ENCODE measurements at places on chromosomes 2 and 18.

GRCh38 chr18:39454866-39455265, 1889.3 kb upstream of the CELF4 start:
- no peak for DNase-seq

DNA sequence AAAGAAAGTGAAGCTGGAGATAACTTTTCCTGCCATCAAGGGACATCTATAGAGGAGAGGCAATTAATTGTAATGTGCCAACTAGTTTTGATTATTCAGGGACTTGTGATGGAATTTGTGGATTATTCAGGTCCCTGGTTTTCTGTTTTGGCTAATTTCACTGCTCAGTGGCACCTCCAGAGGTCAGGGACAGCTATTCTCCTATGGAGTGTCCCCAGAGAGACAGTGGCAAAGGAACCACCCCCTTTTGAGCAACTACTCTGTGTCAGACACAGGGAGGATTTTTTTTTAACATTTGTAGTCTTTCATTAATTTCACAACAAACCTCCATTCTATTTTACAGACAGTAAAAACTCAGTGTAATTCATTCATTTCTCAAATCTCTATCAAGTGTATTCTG, 206.0 kb upstream of the SPRED2 start:
- no peak for DNase-seq

GRCh38 chr2:102130647-102130991, 11.9 kb upstream of the IL1R1 start:
- DNase-seq: no peak

DNA sequence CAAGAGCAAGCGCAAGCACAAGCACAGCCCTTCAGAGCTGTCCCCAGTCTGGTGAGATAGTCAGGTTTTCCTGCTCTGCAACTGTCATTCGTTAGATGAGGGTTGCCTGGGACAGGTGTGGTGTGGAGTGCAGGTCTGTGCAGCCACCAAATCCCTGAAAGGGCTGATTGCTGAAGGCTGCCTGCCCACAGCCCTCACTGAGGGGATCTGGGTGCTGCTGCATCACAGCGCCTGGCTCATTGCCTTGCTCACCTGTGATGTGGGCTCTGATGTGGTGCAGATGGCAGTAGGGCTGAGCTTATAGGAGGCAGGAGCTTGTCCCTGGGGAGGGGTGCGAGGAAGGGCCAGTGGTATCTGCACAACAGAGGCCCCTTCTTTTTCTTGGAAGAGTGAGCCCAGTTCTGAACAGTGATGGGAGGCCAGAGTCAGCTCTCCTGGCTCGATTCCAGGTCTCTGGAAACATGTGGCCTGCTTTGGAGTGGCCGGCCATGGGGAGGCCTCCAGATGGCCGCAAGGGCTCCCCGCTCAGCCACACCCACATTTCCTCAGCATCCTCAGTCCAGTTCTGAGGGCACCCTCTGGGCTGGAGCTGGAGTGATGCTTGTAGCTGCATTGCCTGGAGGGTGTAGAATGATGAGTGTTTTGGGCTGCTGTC, 11.4 kb downstream of the UBE2F start:
- DNase-seq: no peak

DNA sequence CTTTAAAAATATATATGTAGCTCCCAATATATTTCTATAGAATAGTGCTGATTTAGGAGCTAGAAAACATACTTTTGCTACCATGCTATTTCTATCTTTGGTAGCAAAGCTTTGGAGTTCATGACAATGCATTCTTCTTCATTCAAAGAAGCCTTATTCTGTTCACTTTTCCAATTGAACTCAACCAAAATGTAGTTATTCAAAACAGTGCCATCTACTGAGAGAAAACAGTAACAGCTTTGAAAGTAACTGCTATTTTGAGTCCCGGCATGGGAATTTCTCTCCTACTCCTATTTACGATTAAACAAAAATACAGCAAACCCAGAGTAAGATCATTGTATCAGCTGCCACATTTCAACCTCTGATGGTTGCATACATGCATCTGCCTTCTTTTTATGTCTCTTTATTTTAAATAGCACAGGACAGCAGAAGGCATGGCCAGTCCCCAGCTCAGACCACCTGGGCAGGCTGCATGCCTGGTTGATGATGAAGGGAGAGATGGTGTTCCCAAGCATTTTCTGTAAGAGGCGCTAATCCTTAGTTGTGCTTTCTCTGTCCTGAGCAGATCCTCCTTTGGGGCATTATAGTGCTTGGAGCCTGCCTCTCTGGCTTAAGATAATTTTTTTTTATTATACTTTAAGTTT, 69.7 kb upstream of the SULT1C3 start:
- DNase-seq: no peak

- no peak for DNase-seq
Observed at GRCh38 chr2:217016796-217017419, 157.0 kb upstream of the TNP1 start.

DNA sequence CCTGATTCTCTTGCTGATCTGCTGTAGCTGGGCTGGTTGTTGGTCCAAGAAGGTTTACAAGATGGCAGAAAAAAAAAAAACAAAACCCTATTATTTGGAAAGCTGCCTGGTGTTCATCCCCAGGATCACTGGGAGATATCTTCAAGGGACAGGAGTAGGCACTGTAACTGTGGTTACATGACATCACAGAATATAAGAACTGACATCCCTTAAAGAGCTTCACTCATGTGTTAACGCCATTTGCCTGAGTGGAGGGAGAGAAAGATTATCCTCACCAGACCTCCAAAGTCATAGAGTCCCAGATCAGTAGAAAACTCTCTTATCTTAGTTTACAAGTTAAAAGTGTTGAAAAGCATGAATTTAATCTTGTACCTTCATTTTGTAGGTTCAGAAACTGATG, 95.3 kb upstream of the BZW1 start:
- DNase-seq: no peak

GRCh38 chr18:78659748-78660147, 319.9 kb upstream of the SALL3 start:
- no peak for DNase-seq

DNA sequence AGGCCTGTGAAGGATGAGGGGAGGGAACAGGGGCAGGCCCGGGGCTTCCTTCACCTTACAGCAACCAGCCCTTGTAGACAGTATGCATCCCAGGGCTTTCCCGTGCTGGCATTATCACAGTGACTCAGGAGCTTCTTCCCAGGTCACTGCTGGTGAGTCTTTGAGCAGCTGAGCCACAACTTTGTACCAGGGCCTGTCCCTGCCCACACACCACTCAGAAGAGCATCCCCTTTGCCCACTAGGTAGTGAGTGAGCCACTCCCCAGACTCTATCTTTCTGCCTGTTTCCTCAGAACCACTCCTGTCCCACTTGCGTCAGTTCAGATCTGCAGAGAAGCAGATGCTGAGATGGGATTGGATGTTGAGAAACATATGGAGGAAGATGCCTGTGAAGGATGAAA, 69.6 kb upstream of the ALPP start:
- no peak for DNase-seq

- no peak for DNase-seq
Observed at GRCh38 chr2:201164166-201164565, 18.8 kb upstream of the CASP10 start.

DNA sequence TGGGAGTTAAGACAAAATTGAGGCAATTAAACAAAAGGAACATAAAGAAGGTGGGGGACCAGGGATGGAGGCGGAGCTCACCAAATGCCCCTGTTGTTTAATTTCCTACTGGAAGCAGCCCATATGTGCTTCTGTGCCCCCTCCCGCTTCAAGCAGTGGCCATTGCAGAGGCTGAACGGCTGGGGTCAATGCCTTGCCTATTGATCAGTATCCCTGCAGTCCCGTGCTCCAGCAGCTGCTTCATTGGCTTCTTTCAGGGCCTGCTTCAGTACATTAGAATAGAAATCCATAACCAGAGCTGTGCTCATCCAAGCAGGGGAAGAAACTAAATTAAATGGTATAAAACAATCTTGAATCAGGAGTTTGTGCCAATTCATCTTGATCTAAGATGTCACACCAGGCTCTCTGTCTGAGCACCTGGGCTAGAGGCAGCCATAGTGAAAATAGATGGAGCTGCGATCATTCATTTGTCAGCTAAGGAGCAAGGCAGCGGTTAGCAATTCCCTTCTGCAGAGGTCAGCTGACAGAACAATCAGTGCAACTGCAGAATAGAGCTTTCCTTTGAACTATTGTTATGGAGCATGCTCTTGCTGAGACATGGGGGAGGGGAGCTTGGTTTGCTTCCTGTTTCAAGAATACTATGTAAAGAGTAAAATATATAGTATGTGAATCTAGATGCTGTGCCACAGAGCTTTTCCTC, 222.4 kb downstream of the WDR7 start:
- DNase-seq: no peak
